ENCODE measurements at places on chromosomes 2 and 18. TPM values are rescaled to one million over a fixed set of nuclear protein-coding genes. Genes with fewer than 3 reads are reported as not detected.

AMER3 gene
- 0.09 TPM for total RNA-seq

DNA sequence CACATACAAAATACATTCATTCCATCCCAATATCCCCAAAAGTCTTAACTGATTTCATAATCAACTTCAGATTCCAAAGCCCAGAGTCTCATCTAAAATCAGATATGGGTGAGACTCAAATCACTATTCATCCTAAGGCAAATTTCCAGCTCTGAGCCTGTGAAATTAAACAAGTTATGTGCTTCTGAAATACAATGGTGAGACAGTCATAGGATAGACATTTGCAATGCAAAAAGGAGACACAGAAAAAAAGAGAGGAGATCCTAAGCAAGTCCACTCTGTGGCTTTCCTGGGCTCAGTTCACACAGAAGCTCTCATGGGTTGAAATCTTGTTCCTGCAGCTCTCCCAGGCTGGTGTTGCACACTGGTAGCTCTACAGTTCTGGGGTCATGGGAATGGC, 18.3 kb downstream of the ZNF892 start:
- no peak for DNase-seq
- H3K27ac ChIP-seq = no peak overlapping the region
- no peaks in the 10 kb centered on the region for H3K27me3 ChIP-seq
- no peaks in the 10 kb centered on the region for H3K4me1 ChIP-seq
- no peak overlapping the region for H3K4me3 ChIP-seq

DNA sequence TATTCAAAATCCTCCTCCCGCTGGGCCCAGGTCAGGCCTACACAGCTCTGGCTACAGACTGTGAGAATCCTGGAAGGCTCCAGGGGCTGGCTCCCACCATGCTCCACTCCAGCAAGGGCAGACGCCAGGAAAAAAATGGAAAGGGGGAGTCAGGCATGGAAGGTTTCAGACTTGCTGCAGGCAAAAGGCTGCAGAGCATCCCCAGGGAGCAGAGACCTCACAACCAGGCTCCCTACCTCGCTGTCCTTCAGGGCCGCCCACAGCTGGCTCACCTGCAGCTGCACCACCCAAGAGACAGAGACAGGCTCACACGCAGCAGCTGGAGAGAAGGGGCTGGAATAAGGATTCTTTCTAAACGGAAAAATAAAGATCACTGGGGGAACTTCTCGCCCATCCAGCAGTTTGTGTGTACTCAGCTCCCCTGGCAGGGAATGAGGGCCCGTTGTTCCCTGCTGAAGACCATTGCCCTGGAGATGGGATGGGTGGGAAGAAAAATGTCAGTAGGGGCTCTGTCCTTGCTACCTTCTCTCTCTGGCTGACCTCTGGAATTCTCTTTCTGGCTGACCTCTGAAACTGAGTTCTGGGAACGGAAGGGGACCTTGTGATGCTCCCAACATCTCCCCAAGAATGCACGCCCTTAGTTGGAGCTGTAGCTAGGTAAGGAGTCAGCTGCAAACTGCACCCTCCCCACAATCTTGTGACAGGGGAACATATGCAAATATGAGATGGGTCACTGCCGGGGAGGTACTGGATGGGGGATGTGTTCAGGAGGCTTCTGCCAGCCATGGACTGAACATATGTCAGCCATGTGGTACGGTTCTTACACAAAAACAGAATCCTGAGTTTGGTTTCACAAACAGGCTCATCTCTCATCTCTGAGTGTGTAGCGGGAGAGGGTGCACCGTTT, 34.5 kb downstream of the BCL2 start:
- H3K36me3 ChIP-seq = no peaks in the 10 kb centered on the region
- peak overlapping the region; percentile 62 for H3K27ac ChIP-seq
- DNase-seq = peak; percentile 87
- H3K4me1 ChIP-seq = peaks cover 28% of the 10 kb centered on the region
- H3K27me3 ChIP-seq = no peaks in the 10 kb centered on the region
- H3K4me3 ChIP-seq = no peak overlapping the region

TXNDC9 gene
- 27.0 TPM for total RNA-seq

DNA sequence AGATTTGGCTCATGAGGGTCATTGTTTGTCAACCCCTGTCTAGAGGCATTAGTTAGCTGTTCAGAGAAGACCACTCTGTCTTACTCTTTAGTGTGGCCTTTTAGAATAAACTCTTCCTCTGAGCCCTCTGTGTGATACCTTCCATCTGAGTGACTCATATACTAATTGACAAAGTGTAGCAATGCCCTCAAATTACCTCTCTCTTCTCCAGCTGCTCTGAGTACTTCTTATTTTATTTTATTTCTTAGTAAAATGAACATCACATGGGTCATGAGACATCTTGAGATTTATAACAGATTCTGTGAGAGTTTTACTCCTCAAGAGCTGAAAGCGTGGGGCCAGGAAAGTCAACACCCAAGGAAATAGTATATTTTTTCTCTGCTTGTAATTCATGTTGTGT, 67.4 kb downstream of the KCTD18 start:
- DNase-seq = no peak
- no peak overlapping the region for H3K4me3 ChIP-seq
- peaks cover 11% of the 10 kb centered on the region for H3K4me1 ChIP-seq

- peaks cover 3% of the 10 kb centered on the region for H3K4me1 ChIP-seq
- no peaks in the 10 kb centered on the region for H3K36me3 ChIP-seq
- H3K27me3 ChIP-seq = no peaks in the 10 kb centered on the region
- H3K4me3 ChIP-seq = no peak overlapping the region
- DNase-seq = peak; percentile 45
Measured at GRCh38 chr2:102005989-102006885, 14.5 kb downstream of the IL1R2 start.

DNA sequence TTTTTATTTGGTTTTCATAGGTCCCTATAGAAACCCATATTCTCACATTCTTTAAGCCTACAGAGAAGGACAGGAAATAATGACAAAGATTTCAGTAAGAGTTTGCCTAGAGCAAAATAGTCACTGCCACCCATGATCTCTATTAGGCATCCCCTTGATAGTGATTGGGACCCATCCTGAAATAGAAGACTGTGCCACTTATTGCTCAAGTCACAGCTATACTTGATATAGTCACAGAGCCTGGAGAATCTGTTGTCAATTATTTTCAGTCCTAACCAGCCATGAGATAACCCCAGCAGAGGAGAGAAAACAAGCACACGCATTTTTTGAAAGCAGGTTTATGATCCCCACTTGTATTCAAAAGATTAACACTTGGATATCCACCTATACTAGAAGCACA, 8.2 kb downstream of the ERBB4 start:
- peaks cover 2% of the 10 kb centered on the region for H3K27me3 ChIP-seq
- DNase-seq = no peak
- no peak overlapping the region for H3K27ac ChIP-seq

- H3K4me1 ChIP-seq = peaks cover 14% of the 10 kb centered on the region
- no peaks in the 10 kb centered on the region for H3K27me3 ChIP-seq
- peak; percentile 99 for DNase-seq
Measured at GRCh38 chr2:203893401-203893800, 25.8 kb downstream of the CTLA4 start.

DNA sequence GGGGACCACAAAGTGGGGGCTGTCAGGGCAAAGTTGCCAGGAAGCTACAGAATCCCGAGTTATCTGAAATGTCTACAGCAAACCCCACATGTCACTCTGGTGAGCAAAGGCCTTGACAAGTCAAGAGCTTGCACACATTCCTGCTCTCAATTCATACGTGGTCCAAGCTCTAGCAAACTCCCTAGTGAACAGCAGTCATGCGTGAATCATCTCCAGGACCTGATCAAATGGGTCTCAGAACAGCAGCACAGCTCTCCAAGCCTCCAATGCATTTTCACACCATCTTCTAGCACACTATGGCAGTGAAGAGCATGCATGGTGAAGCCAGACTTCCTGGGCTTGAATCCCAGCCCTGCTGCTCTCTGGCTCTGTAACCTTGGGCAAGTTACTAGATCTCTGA, 68.5 kb downstream of the MYO5B start:
- H3K4me3 ChIP-seq = no peak overlapping the region
- peak; percentile 27 for DNase-seq
- no peaks in the 10 kb centered on the region for H3K27me3 ChIP-seq
- no peak overlapping the region for H3K27ac ChIP-seq

- H3K4me3 ChIP-seq = no peak overlapping the region
- no peak overlapping the region for H3K27ac ChIP-seq
- no peaks in the 10 kb centered on the region for H3K27me3 ChIP-seq
- peaks cover 28% of the 10 kb centered on the region for H3K4me1 ChIP-seq
- DNase-seq = no peak
Measured at GRCh38 chr2:134275058-134275862, 21.4 kb downstream of the MGAT5 start.

DNA sequence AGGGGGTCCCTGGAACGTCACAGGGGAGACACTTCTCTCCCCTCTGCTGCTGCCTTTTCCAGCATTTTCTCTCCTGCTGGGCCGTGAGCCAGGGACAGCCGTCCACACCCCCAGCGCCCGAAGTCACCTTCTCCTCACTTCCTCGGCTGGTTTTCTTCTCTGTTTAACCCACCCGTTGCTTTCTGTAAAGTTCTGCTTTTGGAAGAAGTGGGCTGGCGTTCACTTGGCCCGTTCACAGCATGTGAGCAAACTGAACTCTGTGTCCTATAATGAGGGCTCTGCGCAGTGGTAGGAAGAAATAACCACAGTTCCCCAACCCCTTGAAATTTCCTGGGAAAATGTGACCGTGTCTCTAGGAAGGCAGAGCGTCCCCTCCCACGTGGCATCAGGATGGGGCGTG, 187.0 kb upstream of the HDAC4 start:
- H3K27ac ChIP-seq = no peak overlapping the region
- H3K4me3 ChIP-seq = no peak overlapping the region
- peaks cover 10% of the 10 kb centered on the region for H3K4me1 ChIP-seq
- H3K27me3 ChIP-seq = no peaks in the 10 kb centered on the region
- no peaks in the 10 kb centered on the region for H3K36me3 ChIP-seq
- no peak for DNase-seq

DNA sequence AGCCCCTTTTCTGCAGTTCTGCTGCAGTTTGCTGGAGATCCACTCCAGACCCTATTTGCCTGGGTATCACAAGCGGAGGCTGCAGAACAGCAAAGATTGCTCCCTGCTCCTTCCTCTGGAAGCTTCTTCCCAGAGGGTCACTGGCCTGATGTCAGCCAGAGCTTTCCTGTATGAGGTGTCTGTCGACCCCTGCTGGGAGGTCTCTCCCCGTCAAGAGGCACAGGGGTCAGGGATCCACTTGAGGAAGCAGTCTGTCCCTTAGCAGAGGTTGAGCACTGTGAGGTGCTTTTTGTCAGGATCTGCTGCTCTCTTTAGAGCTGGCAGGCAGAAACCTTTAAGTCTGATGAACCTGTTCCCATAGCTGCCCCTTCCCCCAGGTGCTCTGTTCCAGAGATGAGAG, 42.0 kb upstream of the MYL1 start:
- no peak for DNase-seq
- no peak overlapping the region for H3K27ac ChIP-seq
- H3K27me3 ChIP-seq = no peaks in the 10 kb centered on the region
- H3K36me3 ChIP-seq = no peaks in the 10 kb centered on the region

CDH19 gene
- 2.3 TPM for total RNA-seq

- no peaks in the 10 kb centered on the region for H3K4me1 ChIP-seq
- no peak for DNase-seq
- H3K36me3 ChIP-seq = no peaks in the 10 kb centered on the region
- no peaks in the 10 kb centered on the region for H3K27me3 ChIP-seq
Measured at GRCh38 chr2:30109856-30110255, 37.0 kb upstream of the YPEL5 start.

- DNase-seq = no peak
- H3K27ac ChIP-seq = no peak overlapping the region
- H3K4me1 ChIP-seq = no peaks in the 10 kb centered on the region
- no peaks in the 10 kb centered on the region for H3K27me3 ChIP-seq
Measured at GRCh38 chr2:197140045-197140444, 170.5 kb downstream of the ANKRD44 start.

B3GNT7 gene
- total RNA-seq = 0.62 TPM

DNA sequence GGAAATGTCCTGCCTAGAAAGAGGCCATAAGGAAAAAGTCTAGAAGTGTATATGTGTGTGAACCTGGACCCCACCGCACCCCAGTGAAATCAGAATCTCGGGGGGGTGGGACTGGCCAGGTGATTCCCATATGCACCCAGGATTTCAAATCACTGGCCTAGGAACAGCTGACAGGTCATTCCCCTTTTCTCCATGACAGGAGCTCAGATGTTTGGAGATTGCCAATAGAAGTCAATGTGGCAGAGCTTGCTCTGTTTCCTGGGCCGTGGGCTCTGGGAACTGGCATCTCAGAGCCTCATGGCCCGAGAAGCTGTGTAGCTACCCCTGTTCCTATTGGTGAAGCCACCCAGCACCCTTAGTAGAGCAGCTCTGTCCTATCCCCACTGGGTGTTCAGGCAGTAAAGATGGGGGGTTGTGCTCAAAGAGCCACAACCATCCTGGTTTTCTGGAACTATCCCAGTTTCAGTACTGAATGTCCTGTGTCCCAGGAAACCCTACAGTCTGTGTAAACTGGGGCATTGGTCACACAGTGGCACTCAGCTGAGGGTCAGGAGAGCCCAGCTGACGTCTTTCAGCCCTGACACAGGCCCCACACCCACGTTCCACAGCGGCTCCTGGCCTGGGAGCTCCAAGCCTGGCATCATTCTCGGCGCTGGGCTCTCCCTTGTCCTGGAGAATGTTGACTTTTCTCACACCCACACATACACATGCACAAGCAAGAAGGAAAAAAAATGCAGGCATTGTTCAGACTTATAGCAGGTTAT, 18.9 kb downstream of the GNLY start:
- no peaks in the 10 kb centered on the region for H3K36me3 ChIP-seq
- peaks cover 14% of the 10 kb centered on the region for H3K27me3 ChIP-seq
- peaks cover 26% of the 10 kb centered on the region for H3K4me1 ChIP-seq
- no peak overlapping the region for H3K4me3 ChIP-seq
- DNase-seq = no peak
